ENCODE measurements at places on chromosomes 3 and 15. TPM values are rescaled to one million over a fixed set of nuclear protein-coding genes. Genes with fewer than 3 reads are reported as not detected.

DNA sequence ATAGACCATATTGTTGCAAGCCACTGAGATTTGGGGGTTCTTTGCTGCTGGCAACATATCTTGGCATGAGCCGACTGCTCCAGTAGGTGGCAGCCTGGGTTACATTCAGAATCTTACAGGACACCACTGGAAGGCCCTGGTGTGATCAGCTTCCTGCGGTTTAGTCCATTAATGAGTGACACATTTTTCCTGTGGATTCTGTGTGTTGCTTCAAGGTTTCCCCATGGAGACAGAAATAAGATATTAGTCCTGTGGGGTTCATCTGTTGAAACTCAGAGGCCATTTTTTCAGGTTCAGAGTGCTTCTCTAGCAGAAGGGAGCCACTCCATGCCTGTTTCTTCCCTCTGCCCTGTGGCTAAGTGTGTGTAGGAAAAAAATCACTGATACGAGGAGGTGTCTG lies 116.2 kb downstream of the MFSD1 start:
- DNase-seq: peak; percentile 38

- DNase-seq: no peak
These were observed 227.7 kb upstream of the TOPAZ1 start for GRCh38 chr3:44013967-44014366.

- DNase-seq: no peak
These were observed 6.4 kb downstream of the WDR73 start for GRCh38 chr15:84647726-84648125.

DNA sequence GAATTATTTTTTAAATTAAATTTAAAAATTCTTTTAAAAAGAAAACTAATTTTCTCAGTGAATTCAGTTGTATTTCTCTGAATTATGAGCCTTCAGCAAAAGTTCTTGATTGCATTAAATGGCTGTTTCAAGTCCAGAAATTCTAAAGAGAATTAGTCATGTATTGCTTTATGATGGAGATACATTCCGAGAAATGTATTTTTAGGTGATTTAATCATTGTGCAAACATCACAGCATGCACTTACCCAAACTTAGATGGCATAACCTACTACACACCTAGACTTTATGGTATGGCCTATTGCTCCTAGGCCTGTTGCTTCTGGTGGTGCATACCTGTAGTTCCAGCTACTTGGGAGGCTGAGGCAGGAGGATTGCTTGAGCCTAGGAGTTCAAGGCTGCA lies 44.3 kb upstream of the GCNT3 start:
- DNase-seq: no peak

DNA sequence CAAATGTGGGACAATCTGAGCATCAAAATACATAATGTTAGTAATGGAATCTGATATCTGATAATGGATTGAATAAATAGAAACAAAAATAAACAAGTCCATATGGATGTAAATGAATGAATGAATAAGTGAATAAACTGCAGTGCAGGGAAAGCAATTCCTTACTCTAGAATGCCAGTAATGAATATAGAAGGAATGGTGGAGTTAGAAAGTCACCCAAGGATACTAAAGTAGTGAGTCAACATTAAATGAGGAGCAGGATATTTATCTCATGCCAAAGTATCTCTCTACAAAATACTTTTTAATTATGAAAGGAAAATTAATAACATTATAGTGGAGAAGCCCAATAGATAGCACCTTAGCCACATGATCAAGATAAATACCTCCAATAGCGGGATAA lies 300.3 kb downstream of the FEZF2 start:
- no peak for DNase-seq

- DNase-seq: no peak
These were observed 84.1 kb downstream of the BOC start for GRCh38 chr3:113295463-113295862.

- no peak for DNase-seq
These were observed 126.2 kb upstream of the PTX3 start for GRCh38 chr3:157310329-157311052.

DNA sequence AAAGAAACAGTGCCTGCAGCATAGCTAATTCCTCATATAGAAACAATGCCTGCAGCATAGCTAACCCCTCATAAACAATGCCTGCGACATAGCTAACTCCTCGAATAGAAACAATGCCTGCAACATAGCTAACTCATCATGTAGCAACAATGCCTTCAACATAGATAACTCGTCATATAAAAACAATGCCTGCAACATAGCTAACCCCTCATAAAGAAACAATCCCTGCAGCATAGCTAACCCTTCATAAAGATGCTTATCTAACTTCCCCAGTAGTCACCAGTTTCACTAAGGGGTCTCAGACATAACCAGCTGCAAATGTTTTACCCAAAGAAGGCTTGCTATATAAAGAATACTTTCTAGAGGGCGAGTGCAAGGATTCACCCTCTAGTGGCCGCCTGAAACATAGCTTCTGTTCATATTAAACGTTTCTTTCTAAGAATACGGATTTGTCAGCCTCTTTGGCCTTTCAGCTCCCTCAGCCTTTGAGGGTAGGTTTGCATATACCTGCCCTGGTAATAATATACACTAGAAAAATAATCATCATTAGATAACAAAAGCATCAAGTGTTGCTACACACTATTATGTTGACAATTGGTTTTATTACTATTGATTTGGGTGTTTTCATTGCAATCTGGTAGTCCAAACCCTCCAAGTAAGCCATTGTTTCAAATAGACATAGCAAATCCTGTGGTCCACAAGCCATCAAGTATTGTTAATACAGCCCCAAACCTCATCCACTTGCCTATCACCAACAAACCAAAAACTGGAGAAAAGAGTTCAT lies 44.4 kb upstream of the FAN1 start:
- peak; percentile 47 for DNase-seq

- no peak for DNase-seq
These were observed 45.9 kb downstream of the FSTL1 start for GRCh38 chr3:120404876-120405275.

DNA sequence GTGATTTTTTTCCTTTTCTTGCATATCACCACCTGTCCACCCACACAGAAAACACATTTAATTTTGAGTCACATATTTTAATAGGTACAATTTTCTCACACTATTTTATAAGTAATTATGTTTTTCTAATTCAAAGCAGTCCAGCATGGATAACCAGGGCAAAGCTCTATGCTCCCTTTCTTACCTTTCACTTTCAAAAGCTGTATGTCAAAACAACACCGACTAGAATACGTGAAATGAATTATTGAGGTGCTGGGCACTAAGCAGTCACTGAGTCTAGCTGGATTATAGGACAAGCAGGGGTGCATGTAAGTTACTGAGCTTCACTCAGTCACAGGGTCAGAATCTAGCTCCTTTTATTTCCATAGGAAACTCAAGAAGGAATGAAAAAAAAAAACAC lies 60.6 kb downstream of the LSAMP start:
- DNase-seq: no peak

GRCh38 chr3:84265768-84266167 lies 693.0 kb upstream of the CADM2 start:
- DNase-seq: no peak

DNA sequence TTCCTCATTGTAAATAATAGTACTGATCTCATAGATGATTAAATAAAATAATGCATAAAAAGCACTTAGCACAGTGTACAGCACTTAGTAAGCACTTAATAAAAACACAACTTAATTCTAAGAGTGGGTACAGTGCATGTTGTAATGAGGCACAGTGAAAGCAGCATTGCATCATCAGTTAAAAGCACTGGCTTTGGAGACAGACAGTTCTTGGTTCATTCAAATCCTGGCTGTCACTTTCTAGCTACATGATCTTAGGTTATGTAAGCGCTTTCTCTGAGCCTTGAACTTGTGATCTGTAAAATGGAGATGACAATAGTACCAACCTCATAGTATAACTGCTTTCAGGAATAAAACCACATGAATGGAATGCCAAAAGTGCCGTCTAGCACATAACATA lies 151.5 kb downstream of the DPH6 start:
- DNase-seq: no peak

DNA sequence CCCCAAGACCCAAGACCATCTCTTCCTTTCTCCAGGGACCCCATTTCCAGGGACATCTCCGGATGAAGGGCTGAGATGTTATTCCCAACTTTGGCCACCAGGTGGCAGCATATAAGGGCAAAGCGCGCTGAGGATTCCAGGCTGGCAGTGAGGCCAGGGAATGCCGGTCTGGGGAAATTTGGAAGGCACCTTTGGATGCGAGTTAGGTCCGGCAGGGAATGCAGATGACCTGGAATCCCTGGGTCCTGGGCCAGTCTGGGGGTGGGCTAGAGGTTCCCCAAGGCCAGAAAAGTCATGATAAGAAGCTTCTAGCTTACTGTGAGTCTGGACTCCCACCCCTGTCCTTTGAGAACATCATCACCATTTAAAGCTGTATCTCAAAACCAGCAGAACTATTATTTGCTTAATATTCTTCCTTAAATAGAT lies 1.6 kb upstream of the CHST13 start:
- peak; percentile 43 for DNase-seq

DNA sequence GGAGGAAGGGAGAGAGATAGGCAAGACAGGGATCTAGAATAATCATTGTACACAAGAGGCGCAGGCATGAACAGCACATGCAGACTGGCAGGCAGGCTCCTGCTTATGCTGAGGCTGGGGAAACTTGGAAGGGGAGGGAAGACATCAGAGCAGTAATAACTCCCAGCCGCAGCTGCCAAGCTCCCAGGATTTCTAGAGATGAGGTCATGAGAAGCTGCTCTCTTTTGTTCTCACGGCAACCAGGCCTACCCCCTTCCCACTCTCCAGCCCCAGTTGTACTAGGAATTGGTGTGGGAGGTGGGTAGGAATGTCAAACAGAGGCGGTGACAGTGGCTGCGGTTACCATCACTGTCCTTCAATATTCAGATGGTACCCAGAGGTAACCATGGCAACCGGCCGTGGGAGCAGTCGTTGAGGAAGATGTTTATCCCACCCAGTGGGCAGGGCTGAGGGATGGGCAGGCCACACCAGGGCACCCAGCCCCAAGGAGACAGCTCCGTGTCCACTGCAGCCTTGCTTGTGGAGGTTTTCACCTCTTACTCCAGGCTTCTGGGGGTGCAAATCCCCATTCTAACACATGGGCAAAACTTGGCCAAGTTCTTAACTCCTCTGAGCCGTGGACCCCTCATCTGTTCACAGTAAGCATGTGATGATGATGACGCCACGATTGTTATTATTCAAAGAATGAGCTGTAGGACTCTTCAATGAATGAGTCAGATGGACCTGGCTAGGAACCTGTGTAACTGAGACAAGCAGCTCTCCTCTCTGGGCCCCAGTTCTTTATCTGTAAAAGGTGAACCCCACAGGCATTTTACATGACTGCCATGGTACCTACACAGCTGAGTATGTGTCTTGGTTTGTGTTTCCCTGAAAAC lies 360.8 kb upstream of the PROK2 start:
- DNase-seq: no peak

GRCh38 chr15:63107895-63108546 lies 13.6 kb upstream of the LACTB start:
- DNase-seq: peak; percentile 76

The ADGRG7 gene
- not detected for total RNA-seq

The LMOD3 gene
- total RNA-seq: not detected

The GREM1 gene
- total RNA-seq: under 0.01 TPM

The GPR149 gene
- total RNA-seq: not detected

The FRMD5 gene
- total RNA-seq: 1.5 TPM

The MUSTN1 gene
- total RNA-seq: 0.20 TPM

The COL6A6 gene
- not detected for total RNA-seq
